ENCODE measurements at places on chromosomes 5 and 9.

- DNase-seq = no peak
Measured at GRCh38 chr9:134814598-134815215, 65.9 kb upstream of the FCN2 start.

DNA sequence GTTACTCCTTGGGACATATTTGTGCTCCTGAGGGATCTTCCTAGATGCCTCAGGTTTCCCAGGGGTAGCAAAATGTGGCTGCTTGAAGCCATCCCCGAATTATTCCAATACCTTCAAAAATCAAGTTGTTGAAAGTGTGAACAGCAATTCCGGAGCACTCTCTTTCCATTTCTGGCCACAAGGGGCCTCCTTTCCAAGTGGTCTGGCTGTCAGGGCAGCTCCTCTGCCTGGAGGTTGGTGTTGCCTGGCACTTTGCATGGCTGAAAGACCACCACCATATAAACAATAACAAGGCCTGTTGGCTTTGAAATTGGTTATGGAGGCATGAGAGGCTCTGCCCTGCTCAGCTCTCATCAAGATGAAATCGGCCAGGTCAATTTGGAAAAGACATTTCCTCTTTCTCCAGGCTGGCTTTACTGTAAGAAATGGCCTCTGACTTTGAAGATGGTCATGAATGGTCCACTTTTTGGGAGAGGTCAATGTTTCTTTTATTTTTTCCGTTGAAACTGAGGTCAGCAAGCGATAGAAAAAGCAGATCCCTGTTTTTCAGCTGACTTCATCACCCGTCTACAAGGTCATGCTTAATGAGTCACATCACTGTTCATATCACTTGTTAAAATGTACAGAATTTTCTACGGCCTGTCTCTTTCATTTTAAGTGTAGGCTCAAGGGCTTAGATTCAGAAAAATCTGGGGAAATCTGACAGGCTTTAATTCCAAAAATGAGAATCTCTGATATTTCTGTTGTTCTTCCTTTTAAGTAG lies 481.1 kb upstream of the ZNF608 start:
- DNase-seq = no peak

GRCh38 chr5:149355688-149356087 lies 2.2 kb upstream of the PCYOX1L start:
- DNase-seq = no peak

DNA sequence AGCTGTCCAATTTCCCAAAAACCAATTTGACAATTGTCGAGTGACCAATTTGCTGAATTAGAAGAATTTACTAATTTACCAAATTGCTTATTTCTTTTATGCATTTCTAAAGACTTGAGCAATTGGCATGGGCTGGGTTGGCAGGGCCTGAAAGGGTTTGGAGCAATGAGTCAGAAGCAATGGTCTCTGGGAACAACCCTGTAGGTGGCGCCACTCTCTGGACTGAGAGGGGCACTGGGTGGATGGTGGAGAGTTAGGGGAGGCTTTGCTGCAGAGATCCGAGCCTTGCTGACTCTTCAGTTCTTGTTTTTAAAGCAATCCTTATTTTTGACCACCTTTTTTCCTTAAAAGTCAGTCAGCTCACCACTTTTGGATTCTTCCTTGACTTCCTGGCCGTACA lies 71.5 kb upstream of the RPS23 start:
- no peak for DNase-seq

DNA sequence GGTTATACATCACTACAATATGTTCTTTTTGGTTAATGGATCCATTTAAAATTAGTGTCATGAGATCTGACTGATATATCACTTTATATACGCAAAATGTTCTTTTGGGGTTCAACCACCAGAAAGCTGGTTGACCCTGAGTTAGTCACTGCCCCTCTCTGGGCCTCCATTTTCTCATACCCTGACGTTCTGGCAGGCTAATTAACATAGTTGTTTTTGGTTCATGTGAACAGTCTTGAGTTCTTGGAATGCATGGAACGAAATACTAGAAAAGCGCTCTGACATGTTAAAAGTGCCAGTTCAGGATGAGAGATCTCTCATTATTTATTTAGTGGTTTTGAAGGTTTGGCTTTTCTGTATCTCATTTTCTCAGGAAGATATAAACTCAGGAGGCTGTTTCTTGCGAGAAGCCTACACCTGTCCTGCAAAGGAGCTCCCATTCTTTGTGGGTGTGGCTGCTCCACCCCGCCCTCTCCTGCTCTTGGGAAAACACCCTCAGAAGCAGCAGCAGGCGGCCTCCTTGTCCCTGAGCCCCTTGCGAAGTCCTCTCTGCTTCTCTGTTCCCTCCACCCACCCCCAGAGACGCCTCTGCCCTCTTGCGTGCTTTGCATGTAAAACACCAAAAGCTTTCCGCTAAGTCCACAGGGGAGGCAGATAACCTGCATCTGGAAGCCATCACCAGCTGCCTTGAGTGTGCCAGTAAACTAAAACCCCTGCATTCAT lies 302.4 kb upstream of the PANK3 start:
- DNase-seq = no peak

DNA sequence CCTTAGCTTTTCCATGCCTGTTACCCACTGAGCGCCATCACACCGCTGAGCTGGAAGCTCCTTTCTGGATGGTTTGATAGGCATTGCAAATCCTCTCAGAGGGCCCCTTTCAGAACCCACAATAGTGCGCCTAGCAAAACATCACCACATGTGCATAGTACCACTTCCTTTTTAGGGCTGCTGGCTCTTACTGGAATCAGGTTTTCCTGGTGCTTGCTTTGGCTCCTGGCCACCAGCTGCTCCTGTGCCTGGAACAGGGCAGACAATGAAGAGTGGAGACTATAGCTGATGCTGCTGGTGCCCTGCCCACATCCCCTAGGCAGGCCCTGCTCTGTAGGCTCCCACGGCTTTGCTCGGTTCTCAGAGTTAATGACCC lies 163.6 kb upstream of the SEMA6A start:
- no peak for DNase-seq

GRCh38 chr9:21974343-21974721 lies 19.9 kb downstream of the CDKN2A start:
- no peak for DNase-seq

DNA sequence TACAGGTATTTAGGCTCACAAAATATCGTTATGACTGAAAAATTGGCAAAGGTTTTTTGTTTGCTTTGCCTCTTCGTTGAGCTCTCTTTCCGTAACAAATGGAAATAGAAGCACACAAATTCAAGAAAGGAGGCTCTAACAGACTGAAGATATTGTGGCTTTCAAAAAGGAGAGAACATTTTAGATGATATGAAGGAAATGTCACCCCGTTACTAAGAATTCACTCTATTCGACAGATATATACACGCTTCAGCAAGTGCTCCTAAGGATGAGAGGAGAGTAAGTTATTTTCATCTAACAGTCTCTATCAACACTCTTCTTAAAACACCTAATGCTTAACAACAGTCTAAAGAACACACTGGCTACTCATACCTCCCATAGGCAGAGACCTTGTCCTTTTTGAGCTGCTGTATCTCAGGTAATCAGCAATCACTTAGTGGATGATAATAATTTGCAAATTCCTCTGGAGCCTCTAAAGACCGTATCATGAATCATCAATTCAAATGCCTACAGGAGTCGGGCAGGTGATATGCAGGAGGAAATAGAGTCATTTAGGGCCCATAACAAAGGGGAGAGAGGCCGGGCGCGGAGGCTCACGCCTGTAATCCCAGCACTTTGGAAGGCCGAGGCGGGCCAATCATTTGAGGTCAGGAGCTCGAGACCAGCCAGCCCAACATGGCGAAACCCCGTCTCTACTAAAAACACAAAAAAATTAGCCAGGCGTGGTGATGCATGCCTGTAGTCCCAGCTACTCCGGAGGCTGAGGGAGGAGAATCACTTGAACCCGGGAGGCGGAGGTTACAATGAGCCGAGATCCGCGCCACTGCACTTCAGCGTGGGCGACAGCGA lies 1.4 kb upstream of the HSDL2 start:
- DNase-seq = no peak

GRCh38 chr9:73050887-73051550 lies 98.2 kb upstream of the ALDH1A1 start:
- DNase-seq = no peak

GRCh38 chr9:96137671-96138429 lies 164.1 kb downstream of the HSD17B3 start:
- DNase-seq = no peak

DNA sequence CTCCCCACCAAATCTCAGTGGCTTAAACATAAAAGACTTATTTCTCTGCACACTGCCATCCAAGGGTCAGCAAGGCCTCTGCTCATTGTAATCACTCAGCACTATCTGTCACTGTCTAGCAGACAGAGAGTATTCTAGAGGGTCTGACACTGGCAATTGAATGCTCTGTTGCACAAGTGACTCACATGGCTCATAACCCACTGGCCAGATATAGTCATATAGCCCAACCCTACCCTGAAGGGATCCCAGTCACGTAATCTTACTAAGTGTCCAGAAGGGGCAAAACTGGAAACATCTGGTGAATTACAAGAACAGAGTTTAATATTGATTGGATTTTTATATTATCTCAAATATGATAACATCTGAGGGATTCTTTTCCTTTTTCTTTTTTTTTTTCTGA lies 80.7 kb downstream of the TSSK1B start:
- DNase-seq = no peak

- DNase-seq = no peak
Measured at GRCh38 chr9:121550569-121551512, 51.2 kb upstream of the GGTA1 start.

DNA sequence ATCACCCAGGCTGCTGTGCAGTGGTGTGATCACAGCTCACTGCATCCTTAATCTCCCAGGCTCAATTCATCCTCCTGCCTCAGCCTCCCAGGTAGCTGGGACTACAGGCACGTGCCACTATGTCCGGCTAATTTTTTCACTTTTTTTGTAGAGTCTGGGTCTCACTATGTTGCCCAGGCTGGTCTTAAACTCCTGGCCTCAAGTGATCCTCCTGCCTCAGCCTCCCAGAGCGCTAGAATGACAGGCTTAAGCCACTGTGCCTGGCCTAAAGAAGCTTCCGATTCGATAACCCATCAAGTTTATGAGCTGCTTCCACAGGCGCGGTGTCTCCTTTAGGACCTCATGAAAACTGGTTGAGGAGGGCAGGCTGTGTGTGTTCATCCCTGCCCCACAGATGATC lies 16.2 kb downstream of the COL27A1 start:
- no peak for DNase-seq

- no peak for DNase-seq
Measured at GRCh38 chr5:149152317-149152746, 11.0 kb downstream of the ABLIM3 start.

GRCh38 chr5:66498791-66499207 lies 97.4 kb upstream of the MAST4 start:
- DNase-seq = no peak

DNA sequence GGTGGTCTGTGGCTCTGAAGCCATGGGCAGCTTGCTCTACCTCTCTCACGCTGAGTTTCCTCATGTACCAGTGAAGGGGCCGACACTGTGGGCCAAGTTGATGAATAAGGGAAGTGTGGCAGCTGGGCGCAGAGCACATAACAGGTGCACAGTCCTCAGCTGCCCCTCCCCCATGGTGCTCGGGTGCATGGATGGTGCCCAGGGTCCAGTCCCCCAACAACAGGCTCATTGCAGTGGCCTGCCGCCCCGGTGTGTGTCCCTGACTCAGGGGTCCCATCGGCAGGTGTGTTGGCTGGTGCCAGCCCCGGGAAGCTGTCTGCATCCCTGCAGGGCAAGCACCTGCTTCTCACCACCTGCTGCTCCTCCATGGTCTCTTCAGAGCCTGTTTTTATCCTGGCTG lies 36.6 kb downstream of the COL5A1 start:
- no peak for DNase-seq

GRCh38 chr5:80763873-80764647 lies 109.3 kb upstream of the DHFR start:
- no peak for DNase-seq

DNA sequence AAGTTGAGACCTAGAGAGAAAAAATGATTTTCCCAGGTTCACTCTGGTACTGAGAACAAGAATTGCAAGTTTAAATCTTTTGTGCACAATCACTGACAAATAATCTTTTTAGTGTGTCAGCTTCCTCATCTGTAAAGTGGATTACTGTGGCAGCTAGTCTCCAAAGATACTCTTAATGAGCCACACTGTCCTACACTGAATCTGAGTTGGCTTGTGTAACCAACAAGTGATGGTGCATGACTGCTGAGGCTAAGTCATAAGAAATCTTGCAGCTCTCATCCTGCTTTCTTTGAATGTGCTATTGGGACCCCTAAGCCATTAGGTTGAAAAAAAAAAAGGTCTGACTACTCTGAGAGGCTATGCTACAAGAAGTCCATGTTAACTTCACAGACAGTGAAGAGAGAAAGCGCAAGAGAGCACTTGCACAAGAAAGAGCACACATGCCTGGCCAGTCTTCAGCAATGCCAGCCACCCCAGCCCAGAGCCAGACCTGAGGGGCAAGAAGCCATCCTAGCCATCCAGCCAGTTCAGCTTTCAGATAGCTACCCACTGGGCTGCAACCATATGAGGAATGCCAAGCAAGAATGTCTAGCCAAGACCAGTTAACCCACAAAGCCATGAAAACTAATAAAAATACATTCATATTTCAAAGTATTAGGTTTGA lies 419.4 kb downstream of the RAB3C start:
- no peak for DNase-seq

DNA sequence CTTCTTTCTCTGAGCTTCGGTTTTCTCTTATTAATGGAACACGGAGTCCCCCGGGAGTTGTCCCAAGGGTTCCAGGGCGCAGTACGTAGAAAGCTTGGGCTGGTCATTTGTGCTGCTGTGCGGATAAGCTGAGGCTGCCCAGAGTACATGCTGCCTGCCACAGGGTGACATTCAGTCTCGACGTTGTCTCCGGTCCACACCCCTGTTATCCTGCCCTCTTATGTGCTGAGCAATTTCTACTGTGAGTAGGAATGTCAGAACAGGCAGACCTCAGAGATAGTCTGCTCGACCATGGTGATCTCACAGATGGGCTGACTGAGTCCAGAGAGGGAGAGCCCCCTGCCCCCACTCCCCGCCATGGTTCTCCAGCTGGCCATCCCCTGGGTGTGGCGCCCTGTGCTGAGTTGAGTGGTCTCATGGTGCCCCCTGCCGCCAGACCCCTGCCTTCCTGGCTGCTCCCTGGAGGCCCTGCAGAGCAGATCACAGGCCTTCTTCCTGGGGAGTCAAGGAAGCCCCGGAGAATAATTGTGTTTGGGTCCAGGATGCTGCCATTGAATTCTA lies 124.0 kb downstream of the RGS3 start:
- no peak for DNase-seq

DNA sequence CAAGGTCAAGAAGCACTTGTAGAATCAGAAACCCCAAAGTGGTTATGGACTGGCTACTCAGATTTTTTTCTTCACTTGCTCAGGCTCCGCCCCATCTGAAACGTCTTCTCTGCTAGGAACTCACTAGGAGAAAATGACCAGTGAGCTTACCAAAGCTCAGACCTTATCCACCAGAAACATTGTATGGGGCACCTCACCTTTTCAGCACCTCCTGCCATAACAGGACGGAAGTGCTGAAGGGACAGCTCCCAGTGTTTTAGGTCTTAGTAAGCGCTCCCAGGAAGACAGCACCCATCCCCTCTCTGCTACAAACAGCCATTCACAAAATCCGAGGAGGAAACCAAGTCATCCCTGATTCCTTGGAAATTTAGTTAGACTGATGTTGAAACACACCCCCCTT lies 1.2 kb upstream of the GABRA1 start:
- no peak for DNase-seq

GRCh38 chr5:78858364-78858763 lies 126.7 kb downstream of the ARSB start:
- DNase-seq = no peak

GRCh38 chr5:124538191-124538590 lies 208.2 kb downstream of the ZNF608 start:
- DNase-seq = no peak

Data from AG04449 (cell line).